ENCODE measurements at places on chromosomes 6 and 20. TPM values are rescaled to one million over a fixed set of nuclear protein-coding genes. Genes with fewer than 3 reads are reported as not detected.
A peak's percentile ranks its signal among the peaks of the same experiment; 100 is the strongest.

Gene HLA-DMA
- 0.76 TPM for total RNA-seq

Gene SIRPB2
- total RNA-seq = not detected

DNA sequence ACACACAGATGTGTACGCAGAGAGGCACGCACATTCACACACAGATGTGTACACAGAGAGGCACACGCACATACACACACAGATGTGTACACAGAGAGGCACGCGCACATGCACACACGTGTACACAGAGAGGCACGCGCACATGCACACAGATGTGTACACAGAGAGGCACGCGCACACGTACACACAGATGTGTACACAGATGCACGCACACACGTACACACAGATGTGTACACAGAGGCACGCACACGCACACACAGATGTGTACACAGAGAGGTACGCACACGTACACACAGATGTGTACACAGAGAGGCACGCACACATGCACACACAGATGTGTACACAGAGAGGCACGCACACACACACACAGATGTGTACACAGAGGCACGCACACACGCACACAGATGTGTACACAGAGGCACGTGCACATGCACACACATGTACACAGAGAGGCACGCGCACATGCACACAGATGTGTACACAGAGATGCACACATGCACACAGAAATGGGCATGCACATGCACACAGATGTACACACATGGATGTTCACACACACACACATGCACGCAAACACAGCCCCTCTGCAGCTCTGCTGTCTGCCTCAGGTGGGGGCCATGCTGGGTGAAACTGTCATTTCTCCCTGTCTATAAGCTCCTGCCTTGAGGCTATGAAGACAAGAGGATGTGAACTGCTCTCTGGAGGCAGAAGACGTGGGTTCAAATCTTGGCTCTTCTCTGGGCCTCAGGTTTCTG, 14.3 kb upstream of the MYT1 start:
- peak; percentile 2 for DNase-seq

GRCh38 chr20:33853507-33853813, 42.3 kb downstream of the CHMP4B start:
- DNase-seq = no peak

- no peak for DNase-seq
Observed at GRCh38 chr6:152380351-152380767, 256.8 kb downstream of the SYNE1 start.

All from glutamatergic neuron (in vitro differentiated cells).